HCT116 (cell line): ENCODE measurements at places on chromosomes 12 and 14. TPM values are rescaled to one million over a fixed set of nuclear protein-coding genes. Genes with fewer than 3 reads are reported as not detected.

Gene GALNT8
- total RNA-seq, result not detected

Gene TRIM9
- 4.6 TPM for total RNA-seq

Gene IGF1
- 0.42 TPM for total RNA-seq

Gene KRT74
- total RNA-seq, result not detected

Gene ACOT6
- total RNA-seq, result not detected

Gene CELA1
- total RNA-seq, result not detected

- DNase-seq, result no peak
These were observed 648 bp downstream of the CHD4 start for GRCh38 chr12:6606331-6607131.

DNA sequence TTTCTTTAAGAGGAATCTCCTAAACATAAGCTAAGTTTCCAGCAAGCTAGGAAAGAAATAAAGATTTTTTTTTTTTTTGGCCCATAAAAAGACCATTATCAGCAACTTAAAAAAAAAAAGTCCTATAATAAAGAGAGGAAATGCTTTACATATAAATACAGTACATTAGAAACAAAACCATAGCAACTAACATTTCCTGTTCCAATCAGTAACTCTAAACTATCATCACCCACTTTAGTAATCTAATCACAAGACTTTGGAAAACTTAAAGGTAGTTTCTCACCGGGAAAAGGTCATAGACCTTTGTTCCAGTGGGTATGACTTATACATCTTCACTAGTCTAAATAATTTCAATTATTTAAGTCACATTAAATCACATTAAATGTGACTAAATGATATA lies 11.1 kb downstream of the SPTSSA start:
- no peak for DNase-seq

DNA sequence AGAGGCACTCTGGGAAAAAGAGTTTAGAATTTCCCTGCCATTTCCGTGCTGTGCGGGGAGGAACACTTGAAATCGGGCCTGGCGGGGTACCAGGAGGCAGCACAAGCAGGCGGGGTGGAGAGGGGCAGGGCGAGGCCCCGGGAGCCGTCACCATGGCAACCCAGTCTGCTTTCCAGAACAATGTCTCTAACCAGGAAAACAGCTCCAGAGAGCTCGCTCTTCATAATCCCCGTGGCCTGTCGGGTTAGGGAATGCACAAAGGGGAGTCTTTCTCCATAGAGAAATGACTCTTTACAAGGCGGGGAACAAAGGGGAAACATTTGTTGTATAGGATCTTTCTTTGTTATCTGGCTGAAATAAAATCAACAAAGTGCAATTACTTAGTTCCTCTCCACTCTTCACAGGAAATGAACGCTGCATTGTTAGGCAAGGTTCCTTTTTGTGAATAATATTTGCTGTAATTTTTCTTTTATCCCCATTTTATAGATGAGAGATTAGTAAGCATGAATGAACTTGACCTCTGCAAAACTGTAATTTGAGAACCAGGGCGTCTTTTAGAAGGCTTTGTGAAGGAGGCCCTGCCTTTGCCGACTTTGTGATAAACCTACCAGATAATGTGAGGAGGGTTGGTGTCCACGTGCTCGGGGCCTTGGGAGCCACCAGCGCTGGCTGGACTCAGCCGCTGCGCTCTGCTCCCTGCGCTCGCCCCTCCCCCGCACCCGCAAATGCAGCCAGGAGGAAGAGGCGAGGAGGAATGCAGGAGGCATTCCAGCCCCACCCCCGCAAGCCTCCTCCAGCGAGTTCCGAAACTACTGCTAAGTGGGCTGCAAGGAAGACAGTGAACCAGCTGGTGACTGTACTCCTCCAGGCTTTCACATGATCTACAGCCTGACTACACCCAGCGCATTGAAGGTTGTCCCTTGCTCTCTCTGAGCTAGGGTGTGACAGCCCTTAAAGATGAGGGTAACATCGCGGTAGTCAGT lies 105.2 kb upstream of the ATF7IP start:
- peak; percentile 47 for DNase-seq

DNA sequence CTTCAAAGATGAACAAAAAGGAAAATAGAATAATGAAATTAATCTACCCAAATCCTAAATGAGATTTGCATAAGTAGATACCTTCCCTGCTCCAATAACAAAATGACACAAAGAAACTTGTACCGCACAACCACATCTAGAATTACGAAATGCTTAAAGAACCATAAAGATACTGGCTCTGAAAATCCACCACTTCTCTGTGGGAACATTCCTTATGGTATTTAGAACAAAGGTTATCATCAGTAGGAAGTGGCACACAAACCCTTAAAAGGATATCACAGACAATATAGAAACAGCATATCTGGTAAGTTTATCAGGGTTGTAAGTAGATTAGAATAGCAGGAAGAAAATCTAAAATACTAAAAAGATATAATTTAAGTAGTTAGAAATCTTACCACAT lies 11.6 kb downstream of the IAPP start:
- no peak for DNase-seq

- DNase-seq, result no peak
These were observed 21.6 kb upstream of the STAC3 start for GRCh38 chr12:57272337-57273151.

GRCh38 chr12:116592731-116593130 lies 33.5 kb downstream of the MAP1LC3B2 start:
- DNase-seq, result no peak

GRCh38 chr14:65344011-65344410 lies 68.5 kb upstream of the FUT8 start:
- no peak for DNase-seq

GRCh38 chr14:22919601-22919921 lies 612 bp upstream of the RBM23 start:
- DNase-seq, result no peak

GRCh38 chr14:89386212-89386886 lies 30.7 kb downstream of the FOXN3 start:
- no peak for DNase-seq

DNA sequence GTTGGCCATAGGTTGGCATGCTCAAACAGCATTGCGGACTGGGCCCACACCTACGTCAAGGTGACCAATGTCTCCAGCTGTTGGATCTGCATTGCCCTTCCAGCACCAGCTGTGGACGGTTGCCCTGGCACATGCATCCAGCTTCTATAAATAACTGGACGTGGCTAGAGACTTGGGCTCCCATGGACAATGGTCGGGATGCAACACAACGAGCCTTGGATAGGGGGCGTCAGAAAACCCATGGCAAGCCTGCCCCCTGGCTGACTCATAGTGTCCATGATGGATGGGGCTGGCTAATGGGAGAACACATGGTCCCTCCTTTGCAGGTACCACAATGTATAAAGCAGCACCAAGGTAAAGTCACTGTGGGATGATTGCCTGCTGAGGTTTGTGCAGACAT lies 331.6 kb upstream of the FAR2 start:
- no peak for DNase-seq

GRCh38 chr14:105419195-105420091 lies at the start of gene MTA1:
MTA1 (plus strand) TSS chr14:105419827; CDS start chr14:105420036, 209 bp downstream.
- no peak for DNase-seq

DNA sequence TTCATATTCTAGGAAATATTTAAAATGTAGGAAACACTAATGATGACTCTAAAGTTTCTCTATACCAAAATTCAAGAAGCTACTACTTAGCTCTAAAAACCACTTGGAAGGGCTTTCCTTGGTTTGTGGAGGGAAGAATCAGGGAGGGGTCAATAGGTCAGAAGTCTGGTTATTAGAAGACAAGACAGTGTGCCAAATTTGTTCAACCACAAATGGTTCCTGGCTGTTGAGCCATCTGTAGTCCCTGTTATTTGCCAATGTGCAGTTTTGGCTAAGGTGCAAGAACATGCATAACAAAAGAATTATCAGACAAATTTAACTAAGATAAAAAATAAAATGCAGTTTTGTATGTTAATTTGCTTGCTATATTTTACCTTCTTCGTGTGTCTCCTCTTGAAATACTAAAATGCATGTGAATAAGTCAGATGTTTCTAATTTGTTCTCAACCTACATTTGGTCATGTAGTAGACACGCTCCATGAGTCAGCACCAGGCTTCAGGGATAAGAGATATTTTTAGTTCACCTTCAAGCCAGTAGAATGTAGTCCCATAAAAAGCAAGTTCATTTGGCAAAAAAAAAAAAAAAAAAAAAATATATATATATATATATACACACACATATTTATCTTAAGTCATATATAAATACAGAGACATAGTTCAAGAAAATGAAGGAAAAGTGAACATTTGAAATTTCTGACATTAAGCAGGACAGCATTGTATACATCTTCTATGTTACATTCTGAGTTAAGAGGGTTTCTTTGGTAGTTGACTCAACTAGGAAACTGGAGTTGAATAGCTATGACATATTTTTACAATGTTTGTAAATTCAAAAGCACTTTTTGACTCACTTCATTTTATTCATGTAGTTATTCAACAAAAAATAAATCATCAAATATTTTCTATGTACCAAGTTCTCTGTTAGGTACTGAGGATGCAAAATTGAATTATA lies 123.3 kb downstream of the KCNC2 start:
- DNase-seq, result no peak
